Pulmonary artery endothelial cell (primary cell): ENCODE measurements at places on chromosomes 5 and 9. TPM values are rescaled to one million over a fixed set of nuclear protein-coding genes. Genes with fewer than 3 reads are reported as not detected.

RGS7BP gene
- total RNA-seq, result 4.6 and 7.3 TPM in 2 replicates

GFRA3 gene
- not detected in 2 replicates for total RNA-seq

THBS4 gene
- under 0.01 TPM in 1 of 2 replicates, not detected in the other for total RNA-seq

IFT74 gene
- total RNA-seq, result 7.8 and 8.6 TPM in 2 replicates

HSPB3 gene
- not detected in 2 replicates for total RNA-seq

PCDHGA12 gene
- 5.1 and 8.7 TPM in 2 replicates for total RNA-seq

FOXI1 gene
- total RNA-seq, result not detected in 2 replicates

CCDC127 gene
- total RNA-seq, result 4.7 and 6.3 TPM in 2 replicates

SPATA31A3 gene
- not detected in 2 replicates for total RNA-seq

MORN5 gene
- total RNA-seq, result not detected in 2 replicates

SGCD gene
- not detected in 2 replicates for total RNA-seq

MRPL41 gene
- 39.9 and 50.6 TPM in 2 replicates for total RNA-seq

PCDHB7 gene
- 0.28 and 0.40 TPM in 2 replicates for total RNA-seq

LRRC19 gene
- not detected in 2 replicates for total RNA-seq

REEP5 gene
- total RNA-seq, result 56.9 and 83.9 TPM in 2 replicates

SLIT3 gene
- total RNA-seq, result 0.25 and 0.99 TPM in 2 replicates

EPB41L4A gene
- total RNA-seq, result 13.4 and 18.3 TPM in 2 replicates

ATOX1 gene
- total RNA-seq, result 63.6 and 68.7 TPM in 2 replicates

SH3PXD2B gene
- 19.4 and 25.9 TPM in 2 replicates for total RNA-seq

WNK2 gene
- not detected in 2 replicates for total RNA-seq

HAVCR2 gene
- 0.07 TPM in 1 of 2 replicates, not detected in the other for total RNA-seq
